ENCODE measurements at places on chromosomes 4 and X.

- DNase-seq: no peak
Observed at GRCh38 chrX:29518100-29518499, 697.3 kb upstream of the MAGEB2 start.

DNA sequence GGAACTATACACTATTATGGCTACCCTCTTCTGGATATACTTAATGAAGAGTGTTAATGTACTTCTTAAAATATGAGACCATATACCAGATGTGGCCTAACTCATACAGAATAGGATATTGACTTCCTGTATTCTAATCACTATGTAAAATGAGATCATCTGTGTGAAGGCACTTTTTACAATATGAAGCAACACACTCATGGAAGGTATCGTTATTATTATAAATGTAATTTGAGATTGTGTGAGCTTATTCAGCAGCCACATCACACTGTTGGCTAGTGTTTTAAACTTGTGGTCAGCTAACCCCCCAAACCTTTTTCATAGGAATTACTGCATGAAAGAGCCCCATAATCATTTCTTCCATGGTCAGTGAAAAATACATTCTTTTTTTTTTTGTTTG lies 281.8 kb upstream of the TEX13A start:
- no peak for DNase-seq

DNA sequence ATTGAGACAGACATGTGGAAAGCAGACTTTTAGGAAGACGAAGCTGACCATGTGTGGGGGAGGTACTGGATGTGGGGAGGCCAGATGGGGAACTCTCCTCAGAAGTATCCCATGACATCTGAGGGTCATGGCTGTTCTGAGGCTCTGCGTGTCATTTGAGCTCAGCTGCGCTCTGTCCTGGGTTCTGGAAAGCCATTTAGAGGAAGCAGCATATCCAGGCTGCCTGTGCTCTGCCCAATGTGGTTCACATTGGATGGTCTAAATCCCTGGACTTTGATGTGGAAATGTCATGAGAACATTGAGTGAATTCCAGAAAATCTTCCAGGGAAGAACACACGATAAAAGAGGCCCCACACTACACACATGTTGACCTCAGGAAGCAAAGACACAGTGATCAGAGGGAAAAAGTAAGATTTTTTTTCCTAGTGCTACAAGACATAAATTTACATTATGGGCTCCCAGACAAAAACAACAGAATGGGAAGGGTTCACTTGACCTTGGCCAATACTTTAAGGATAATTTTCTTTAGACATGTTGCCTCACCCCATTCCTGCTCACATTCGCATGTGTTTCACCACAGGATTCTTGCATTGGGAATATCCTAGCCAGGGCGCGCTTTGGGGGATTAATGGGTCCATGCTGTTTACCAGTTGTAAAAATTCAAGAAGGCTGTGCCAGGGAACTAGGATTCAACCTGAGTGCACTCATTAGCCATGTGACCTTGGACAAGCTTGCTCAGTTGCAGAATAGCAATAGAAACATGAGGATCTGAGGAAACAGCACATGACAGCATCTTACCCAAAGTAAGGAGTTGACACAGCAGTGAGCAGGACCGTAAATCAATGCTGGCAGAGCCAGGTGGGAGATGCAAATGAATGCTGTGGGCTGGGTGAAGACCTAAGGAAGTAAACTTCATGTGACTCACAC lies 73.2 kb upstream of the C1QTNF7 start:
- no peak for DNase-seq

DNA sequence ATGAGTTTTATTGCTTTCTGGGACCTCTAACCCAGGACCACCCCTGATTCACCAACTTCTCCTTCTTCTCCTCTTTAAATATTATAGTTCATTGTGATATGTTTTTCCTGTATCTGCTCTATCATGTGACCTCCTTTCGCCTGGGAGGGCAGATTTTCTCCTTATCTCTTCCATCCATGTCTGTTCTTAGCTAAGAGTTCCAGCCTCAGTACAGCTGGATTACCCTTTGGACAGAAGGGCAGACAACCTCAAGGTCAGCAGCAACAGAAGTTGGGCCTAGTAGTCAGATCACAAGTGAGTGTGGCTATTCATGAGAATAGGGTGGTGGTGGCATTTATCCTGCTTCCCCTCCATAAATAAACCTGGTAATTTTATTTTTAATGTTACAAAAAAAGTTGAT lies 5.7 kb upstream of the XK start:
- no peak for DNase-seq

GRCh38 chr4:10747186-10747585 lies 62.6 kb upstream of the CLNK start:
- no peak for DNase-seq

DNA sequence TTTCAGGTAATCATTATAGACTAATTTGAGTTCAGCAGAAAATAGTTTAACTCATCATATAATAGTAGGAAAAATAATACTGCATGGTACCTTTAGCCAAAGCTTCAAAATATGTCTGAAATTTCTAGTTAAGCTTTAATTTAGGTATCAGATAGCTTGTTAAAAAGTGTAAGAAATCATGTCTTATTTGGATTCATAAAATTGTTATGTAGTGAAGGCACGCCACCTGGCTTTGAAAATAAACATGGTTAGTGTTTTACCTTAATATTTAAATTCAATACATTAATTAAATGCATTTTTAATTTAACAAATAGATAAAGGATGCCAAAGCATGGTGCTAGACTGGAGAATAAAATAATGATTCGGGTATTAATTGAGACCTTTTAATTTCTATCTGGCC lies 211.4 kb downstream of the FSTL5 start:
- no peak for DNase-seq

DNA sequence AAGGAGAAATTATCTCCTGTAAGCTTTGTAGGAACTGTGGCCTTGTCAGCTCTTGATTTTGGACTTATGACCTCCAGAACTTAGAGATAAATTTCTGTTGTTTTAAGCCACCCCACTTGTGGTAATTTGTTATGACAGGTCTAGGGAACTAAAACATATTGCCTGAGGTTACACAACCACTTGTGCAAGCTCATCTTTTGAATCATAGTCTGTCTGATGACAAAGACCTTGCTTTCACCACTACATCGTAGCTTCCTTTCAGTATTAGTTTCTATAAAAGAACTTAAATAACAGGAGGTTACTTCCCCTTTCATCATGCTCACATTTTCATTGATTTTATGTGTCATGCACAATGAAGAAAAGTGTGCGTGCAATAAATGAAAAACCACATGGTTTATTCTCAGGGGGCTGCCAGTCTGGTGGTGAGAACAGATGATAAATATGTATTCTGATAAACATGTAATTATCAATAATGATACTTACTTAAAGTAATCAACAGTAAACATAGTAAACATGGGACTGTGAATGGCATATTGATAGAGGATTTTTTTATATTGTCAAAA lies 690.0 kb upstream of the HS3ST1 start:
- DNase-seq: no peak

- no peak for DNase-seq
Observed at GRCh38 chr4:168651374-168651773, 154.5 kb downstream of the PALLD start.

All from stimulated activated CD8-positive, alpha-beta memory T cell treated with anti-CD3 and anti-CD28 coated beads, Interleukin-4, amount 100 ng/mL, for 4 hours (primary cell).